ENCODE measurements at places on chromosomes 4 and X.

DNA sequence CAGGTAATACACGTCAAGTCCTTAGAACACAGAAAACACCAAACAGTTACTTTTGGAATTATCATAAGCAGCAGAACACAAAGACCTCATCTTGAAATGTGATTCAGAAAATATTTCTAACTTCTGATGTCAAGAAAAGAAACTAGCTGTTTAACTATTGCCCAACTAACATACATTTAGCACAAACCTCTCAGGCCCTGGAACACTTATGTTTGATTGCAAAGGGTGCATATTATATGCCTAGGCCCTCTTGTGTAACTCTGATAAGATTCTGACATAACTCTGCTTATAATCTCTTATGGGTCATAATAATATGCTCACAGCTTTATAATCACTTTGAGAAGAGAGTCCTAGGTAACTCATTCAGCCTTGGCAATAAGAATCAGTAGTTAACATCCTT, 62.6 kb downstream of the TBC1D9 start:
- no peaks in the 10 kb centered on the region for H3K36me3 ChIP-seq
- no peak overlapping the region for H3K4me3 ChIP-seq
- peaks cover 9% of the 10 kb centered on the region for H3K27me3 ChIP-seq
- DNase-seq, result no peak
- no peaks in the 10 kb centered on the region for H3K4me1 ChIP-seq

DNA sequence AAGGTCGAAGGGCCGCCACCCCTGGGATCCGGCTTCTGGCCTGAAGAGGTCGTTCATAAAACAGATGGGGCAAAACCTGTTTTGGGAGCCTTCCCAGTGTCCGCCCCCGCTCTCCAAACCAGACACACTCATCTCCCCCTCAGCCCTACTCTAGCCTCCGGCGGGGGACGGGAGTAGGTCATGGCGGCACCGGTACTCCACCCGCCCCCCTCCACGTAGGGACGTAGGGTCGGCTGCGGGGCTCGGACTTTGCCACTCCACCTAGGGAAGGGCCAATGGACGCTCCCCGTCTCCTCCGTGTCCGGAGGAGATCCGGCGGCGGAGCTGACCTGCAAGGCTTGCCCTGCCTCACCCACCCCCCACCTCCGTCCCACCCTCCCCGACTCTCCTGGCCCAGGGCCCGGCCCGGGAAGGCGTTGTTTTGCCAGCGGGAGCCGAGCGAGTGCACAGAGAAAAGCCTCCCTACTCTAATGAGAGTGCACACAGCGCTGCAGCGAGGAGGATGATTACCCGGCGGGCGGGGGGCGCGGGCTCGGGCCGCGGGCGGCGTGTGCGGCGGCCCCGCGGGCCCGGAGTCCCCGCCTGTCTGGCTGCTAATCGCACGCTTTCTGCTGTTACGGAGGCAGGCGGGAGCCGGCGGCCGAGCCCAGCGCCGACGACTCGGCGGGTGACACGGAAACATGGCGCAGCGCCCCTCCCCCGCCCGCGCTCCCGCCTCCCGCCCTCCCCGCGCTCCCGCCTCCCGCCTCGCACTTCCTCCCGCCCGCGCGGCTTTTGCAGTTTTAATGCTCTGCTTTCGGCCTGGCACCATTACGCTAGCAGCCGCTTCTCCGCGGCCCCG, 8.3 kb upstream of the BCOR start:
- H3K4me1 ChIP-seq, result peaks cover 6% of the 10 kb centered on the region
- H3K27ac ChIP-seq, result peak overlapping the region; percentile 85
- peak; percentile 44 for DNase-seq

DNA sequence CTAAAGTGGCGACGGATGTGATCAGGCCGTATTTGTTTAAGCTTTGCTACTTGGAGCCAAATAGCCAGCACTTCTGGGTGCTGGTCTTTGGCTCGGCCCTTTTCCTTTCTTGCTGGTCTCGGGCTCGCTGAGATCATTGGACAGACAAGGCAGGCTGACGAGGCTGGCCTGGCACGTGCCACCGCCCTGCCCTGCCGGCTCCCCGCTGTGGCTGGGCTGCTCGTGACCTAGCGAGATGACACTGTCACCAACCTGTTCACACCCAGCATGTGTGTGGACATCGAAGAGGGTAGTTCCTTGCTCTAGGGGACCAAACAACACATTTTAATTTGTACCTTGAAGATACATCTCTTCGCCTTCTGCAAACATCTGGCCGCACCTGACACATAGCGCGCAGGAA, 98.0 kb downstream of the ABLIM2 start:
- no peaks in the 10 kb centered on the region for H3K4me1 ChIP-seq
- DNase-seq, result no peak
- H3K27me3 ChIP-seq, result no peaks in the 10 kb centered on the region
- no peak overlapping the region for H3K27ac ChIP-seq

- DNase-seq, result no peak
- no peaks in the 10 kb centered on the region for H3K27me3 ChIP-seq
- no peaks in the 10 kb centered on the region for H3K4me1 ChIP-seq
- no peaks in the 10 kb centered on the region for H3K36me3 ChIP-seq
- H3K27ac ChIP-seq, result no peak overlapping the region
Measured at GRCh38 chr4:174753021-174753420, 76.0 kb downstream of the GLRA3 start.

- no peak for DNase-seq
- peaks cover 18% of the 10 kb centered on the region for H3K36me3 ChIP-seq
- H3K4me1 ChIP-seq, result peaks cover 39% of the 10 kb centered on the region
- H3K27me3 ChIP-seq, result no peaks in the 10 kb centered on the region
Measured at GRCh38 chr4:108649863-108650211, 562 bp upstream of the OSTC start.

GRCh38 chr4:42492962-42493361, 95.7 kb downstream of the SHISA3 start:
- no peaks in the 10 kb centered on the region for H3K4me1 ChIP-seq
- no peak overlapping the region for H3K27ac ChIP-seq
- no peak for DNase-seq
- H3K4me3 ChIP-seq, result no peak overlapping the region

- no peak for DNase-seq
- H3K27me3 ChIP-seq, result peaks cover 1% of the 10 kb centered on the region
- no peak overlapping the region for H3K4me3 ChIP-seq
- H3K4me1 ChIP-seq, result no peaks in the 10 kb centered on the region
- H3K36me3 ChIP-seq, result no peaks in the 10 kb centered on the region
Measured at GRCh38 chr4:154076921-154077320, 288.0 kb upstream of the SFRP2 start.

- H3K27ac ChIP-seq, result no peak overlapping the region
- no peak overlapping the region for H3K4me3 ChIP-seq
- no peaks in the 10 kb centered on the region for H3K36me3 ChIP-seq
- peaks cover 2% of the 10 kb centered on the region for H3K27me3 ChIP-seq
- no peaks in the 10 kb centered on the region for H3K4me1 ChIP-seq
- DNase-seq, result no peak
Measured at GRCh38 chr4:80367737-80368136, 32.2 kb downstream of the CFAP299 start.

DNA sequence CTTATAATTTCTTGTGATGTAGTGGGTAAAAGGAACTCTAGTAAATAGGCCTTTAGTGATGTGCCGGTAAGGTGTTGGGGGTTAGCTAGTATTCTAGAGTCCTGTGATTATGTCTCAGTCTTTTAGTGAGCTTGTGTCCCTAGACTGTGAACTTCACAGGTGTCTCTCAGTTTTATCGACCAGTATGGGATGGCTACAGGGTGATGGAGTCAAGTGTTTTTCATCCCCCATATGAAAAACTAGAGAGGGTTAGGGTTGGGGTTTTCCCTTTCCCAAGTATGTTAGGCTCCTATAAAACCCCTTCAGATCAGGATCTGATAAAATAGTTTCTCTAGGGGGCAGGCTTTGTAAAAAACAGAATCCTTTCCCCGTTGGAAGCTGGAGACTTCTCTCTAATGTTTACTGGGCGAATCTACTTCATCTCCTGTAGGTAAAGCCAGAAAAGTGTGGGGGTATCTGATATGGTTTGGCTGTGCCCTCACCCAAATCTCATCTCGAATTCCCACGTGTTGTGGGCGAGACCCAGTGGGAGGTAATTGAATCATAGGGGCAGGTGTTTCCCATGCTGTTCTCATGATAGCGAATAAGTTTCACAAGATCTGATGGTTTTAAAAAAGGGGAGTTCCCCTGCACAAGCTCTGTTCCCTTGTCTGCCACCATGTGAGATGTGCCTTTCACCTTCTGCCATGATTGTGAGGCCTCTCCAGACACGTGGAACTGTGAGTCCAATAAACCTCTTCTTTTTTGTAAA, 120.8 kb downstream of the DTHD1 start:
- DNase-seq, result no peak
- no peak overlapping the region for H3K27ac ChIP-seq
- H3K4me1 ChIP-seq, result peaks cover 15% of the 10 kb centered on the region

GRCh38 chr4:57136281-57136680, 26.1 kb upstream of the IGFBP7 start:
- H3K4me3 ChIP-seq, result no peak overlapping the region
- no peak overlapping the region for H3K27ac ChIP-seq
- no peak for DNase-seq
- H3K4me1 ChIP-seq, result no peaks in the 10 kb centered on the region

- no peak for DNase-seq
- H3K4me3 ChIP-seq, result peak overlapping the region; percentile 47
- H3K27me3 ChIP-seq, result peaks cover 3% of the 10 kb centered on the region
Measured at GRCh38 chrX:40104630-40104984, 6.8 kb upstream of the BCOR start.

DNA sequence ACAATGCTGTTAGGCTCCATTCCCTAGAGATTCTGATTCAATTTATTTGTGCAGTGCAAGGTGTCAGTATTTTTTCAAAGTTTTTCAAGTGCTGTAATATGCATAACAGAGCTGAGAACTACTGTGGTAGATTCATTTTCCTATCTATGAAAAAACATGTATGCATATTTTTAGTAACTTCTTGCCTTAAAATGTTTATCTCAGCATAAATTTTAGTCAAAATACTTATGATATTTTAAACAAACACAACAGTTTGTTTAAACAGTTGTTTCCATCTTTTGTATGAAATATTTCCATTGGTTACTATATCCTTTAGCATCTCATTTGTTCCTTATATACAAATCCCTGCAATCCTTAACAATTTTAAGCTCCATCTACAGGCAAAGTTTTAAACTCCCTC, 624.8 kb upstream of the ADGRL3 start:
- H3K4me3 ChIP-seq, result no peak overlapping the region
- no peaks in the 10 kb centered on the region for H3K36me3 ChIP-seq
- no peaks in the 10 kb centered on the region for H3K4me1 ChIP-seq

DNA sequence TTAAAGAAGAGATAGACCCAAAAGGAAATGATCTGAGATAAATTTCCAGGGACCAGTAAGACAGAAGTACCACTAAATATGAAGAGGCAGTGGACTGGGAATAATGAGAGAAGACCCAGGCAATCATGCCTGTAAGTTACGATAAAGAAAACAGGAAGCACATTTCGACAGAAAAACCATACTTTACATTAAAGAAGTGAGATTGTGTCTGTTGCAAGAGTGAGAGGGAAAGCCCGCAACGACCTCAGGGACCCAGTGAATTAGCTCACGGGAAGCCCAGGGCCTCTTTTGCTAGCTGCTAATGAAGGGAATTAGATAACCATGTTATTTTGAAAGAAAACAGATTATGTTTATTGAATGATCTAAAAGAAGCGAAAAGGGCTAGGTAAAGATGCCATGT, 28.9 kb upstream of the ACSL1 start:
- no peak for DNase-seq
- H3K4me1 ChIP-seq, result peaks cover 14% of the 10 kb centered on the region

- no peak for DNase-seq
- no peaks in the 10 kb centered on the region for H3K4me1 ChIP-seq
- H3K27me3 ChIP-seq, result no peaks in the 10 kb centered on the region
- H3K36me3 ChIP-seq, result no peaks in the 10 kb centered on the region
- H3K4me3 ChIP-seq, result no peak overlapping the region
Measured at GRCh38 chrX:1902901-1903235, 288.0 kb downstream of the ASMT start.

DNA sequence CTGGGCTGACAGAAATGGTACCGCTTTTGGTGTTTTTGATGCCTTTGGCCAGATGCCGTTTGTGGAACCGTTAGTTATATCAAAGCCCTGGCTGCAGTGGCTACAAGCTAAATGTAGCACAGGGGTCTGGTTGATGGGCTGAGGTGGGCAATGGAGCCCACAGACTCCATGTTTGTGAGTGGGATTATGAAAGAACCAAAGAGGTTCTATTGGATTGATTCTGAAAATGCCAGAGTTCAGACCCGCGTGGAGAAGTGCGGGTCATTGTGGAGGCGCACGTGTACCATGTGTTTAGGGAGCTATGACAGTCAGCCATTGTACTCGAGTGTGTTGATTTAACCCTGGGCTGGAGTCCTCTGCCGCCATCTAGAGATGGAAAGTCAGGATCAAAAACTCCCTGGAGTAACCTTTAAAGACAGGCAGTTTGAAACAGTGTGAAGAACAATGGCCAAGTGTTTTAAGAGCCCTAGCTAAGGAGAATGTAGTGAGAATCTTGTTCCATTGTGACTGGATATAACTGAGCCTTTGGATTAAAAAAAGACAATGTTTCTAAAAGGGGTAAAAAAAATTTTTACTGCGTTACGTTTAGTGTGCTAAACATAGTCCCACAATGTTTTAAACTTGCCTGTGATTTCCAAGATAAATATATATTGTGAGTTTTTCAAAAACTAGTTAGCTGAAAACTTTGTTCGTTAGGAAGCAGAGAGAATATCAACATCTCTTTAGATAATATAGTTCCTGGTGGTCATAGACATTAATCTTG, 12.7 kb downstream of the ART3 start:
- H3K27ac ChIP-seq, result no peak overlapping the region
- no peak overlapping the region for H3K4me3 ChIP-seq
- H3K36me3 ChIP-seq, result no peaks in the 10 kb centered on the region
- no peak for DNase-seq
- peaks cover 4% of the 10 kb centered on the region for H3K27me3 ChIP-seq

DNA sequence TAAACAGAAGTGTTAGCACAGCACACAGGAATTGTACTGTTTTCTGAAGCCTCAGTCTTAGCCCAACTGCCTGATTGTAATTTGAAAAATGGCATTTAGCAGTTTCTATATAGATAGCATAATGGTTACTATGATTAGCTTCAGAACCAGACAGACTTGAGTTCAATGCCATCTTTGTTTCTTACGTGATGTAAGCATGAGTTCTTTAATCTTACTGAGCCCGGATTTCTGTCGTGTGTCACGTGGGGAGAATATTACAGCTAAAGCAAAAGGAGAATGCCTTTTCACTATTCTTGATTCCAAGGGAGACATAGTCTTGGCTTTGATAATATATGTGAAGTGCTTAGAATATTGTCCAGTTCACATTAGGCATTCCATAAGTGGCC, 407.3 kb downstream of the STIM2 start:
- no peak overlapping the region for H3K4me3 ChIP-seq
- H3K36me3 ChIP-seq, result no peaks in the 10 kb centered on the region
- no peaks in the 10 kb centered on the region for H3K27me3 ChIP-seq

GRCh38 chrX:103201041-103201440, 13.9 kb upstream of the BEX4 start:
- H3K4me3 ChIP-seq, result no peak overlapping the region
- H3K4me1 ChIP-seq, result peaks cover 5% of the 10 kb centered on the region
- no peaks in the 10 kb centered on the region for H3K36me3 ChIP-seq

- no peak for DNase-seq
- H3K4me3 ChIP-seq, result no peak overlapping the region
- no peaks in the 10 kb centered on the region for H3K27me3 ChIP-seq
Measured at GRCh38 chr4:15575966-15576365, 79.2 kb downstream of the FBXL5 start.
